Cardiac muscle cell (in vitro differentiated cells and primary cell): ENCODE measurements at places on chromosomes 1 and 21. TPM values are rescaled to one million over a fixed set of nuclear protein-coding genes. Genes with fewer than 3 reads are reported as not detected.

The RGSL1 gene
- total RNA-seq = not detected in 2 replicates

The WLS gene
- 67.7 and 114 TPM in 2 replicates for total RNA-seq

The FMN2 gene
- total RNA-seq = 0.42 and 0.95 TPM in 2 replicates

The SMIM1 gene
- total RNA-seq = 20.9 and 28.4 TPM in 2 replicates

- DNase-seq = no peak
These were observed 33.9 kb downstream of the FAAP20 start for GRCh38 chr1:2160451-2161300.

DNA sequence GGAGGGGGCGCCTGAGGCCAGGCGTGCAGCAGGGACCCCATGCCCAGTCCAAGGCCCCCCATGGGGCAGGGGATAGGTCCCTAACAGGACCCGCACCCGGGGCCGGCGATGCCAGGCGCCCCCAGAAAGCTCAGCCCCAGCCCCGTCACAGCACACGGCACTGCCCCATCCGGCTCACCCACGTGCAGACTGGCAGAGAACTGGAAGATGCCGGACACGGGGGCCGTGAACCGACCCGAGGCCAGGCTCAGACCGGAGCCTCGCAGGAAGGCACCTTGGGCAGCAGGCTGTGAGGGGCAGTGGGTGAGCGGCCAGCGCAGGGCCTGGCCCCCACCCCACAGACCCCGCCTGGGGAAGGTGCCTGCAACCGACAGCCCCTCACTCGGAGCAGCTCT is 3.3 kb downstream of the C1QTNF12 start:
- no peak for DNase-seq

- no peak for DNase-seq
These were observed 59.1 kb downstream of the GLUL start for GRCh38 chr1:182332261-182333060.

- DNase-seq = no peak
These were observed 33.1 kb upstream of the ERRFI1 start for GRCh38 chr1:8059161-8059622.

GRCh38 chr1:2194319-2194897 is at the start of gene FAAP20:
FAAP20 (minus strand) TSS chr1:2194772; CDS start chr1:2194749, 23 bp downstream.
- DNase-seq = peak; percentile 76

DNA sequence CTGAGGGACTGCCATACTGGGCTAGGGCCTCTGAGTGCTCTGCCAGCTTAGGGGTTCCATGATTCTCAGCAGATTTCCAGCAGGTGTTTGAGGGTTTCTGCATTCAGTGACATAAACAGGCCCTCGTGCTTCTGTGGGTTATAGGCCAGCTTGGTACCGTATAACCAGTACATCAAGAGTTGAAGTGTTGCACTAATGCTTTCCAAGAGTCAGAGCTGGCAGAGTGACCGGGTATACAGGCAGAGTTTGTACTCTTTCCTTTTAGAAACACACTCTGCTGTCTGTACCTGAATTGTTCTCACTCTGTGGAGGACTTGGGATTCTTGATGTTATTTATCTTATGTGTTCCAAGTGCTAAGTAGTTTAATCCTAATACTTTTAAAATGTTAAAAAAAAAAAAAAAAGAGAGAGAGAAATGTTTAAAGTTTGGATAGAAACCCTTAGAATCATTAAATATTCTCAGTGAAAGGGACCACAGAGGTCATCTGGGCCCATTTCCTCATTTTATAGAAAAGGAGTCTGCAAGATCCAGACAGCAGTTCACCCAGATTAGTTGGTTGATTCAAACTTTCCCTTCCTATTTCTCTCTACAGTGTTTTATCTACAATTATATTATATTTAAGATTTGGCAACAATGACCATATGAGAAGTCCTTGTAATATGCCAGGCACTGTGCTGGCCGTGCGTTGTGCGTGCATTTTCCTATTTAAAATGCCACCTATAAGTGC is 325.8 kb downstream of the KIF26B start:
- DNase-seq = no peak

DNA sequence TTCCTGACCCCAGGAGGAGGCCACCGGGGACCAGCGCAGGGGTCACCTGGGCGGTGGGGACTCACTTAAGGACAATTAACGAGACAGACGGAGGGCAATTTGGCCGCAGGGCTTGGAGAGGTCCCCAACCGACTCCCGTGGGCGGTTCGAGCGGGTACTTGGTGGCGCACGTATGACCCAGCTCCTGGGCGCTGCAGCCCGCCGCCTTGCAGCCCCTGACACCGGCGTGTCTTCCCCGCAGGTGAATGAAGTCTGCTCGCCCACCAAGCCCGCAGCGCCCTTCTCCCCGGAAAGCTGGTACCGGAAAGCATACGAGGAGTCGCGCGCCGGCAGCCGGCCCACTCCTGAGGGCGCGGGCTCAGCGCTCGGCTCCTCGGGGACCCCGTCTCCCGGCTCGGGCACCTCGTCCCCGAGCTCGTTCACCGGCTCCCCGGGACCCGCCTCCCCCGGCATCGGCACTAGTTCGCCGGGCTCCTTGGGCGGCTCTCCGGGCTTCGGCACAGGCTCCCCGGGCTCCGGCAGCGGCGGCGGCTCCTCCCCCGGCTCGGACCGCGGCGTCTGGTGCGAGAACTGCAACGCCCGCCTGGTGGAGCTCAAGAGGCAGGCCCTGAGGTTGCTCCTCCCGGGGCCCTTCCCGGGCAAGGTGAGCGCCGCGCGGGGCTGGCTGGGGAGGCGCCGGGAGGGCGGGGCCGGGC is 1.4 kb downstream of the KIF26B start:
- peak; percentile 86 for DNase-seq

DNA sequence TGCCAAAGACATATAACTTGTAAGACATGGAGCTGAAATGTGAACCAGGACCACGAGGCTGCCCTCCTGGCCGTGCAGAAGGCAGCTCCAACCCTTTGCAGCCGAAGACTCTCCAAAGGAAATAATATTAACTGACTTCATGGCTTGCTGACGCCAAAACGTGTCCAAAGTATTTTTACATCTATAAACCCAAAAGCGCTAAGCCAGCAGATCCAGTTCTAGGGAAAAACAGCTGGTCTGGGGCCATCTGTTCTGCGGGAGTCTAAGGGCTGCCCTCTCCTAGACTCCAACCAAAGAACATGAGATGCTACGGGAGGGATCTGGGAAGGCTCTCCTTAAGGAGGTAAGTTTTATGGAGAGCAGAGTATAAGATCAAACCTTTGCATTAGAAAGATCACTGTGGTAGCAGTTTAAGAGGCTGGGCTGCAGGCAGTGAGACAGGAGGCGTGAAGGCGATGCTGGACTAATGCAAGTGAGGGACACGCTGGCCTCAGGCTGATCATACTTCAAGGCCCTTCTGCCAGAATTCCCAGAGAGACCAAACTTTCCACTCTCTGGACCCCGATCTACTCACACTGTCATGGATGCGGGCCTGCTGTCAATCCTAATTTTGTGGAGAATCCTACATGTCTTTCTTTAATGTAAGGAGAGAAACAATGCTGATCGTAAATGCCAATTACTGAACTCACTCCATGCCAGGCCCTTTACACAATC is 1.2 kb downstream of the TMEM53 start:
- no peak for DNase-seq

GRCh38 chr1:150552911-150553289 is 3.7 kb downstream of the ADAMTSL4 start:
- DNase-seq = no peak
